CD4-positive, alpha-beta T cell treated with Interleukin-4 for 4 hours (primary cell): ENCODE measurements at places on chromosomes 7 and 10.
A peak's percentile ranks its signal among the peaks of the same experiment; 100 is the strongest.

- DNase-seq, result no peak
Measured at GRCh38 chr7:148962440-148962822, 65.9 kb downstream of the PDIA4 start.

GRCh38 chr7:52507546-52508255, 527.7 kb upstream of the POM121L12 start:
- no peak for DNase-seq

GRCh38 chr7:80159802-80160201, 25.2 kb downstream of the GNAI1 start:
- no peak for DNase-seq

GRCh38 chr7:1555046-1555812, 776 bp downstream of the TMEM184A start:
- no peak for DNase-seq

GRCh38 chr10:89702121-89702480, 711 bp downstream of the KIF20B start:
- DNase-seq, result peak; percentile 10
